Cardiac muscle cell (in vitro differentiated cells and primary cell): ENCODE measurements at places on chromosomes 7 and 10.

- DNase-seq = no peak
These were observed 1.7 kb downstream of the FOXP2 start for GRCh38 chr7:114416129-114416990.

DNA sequence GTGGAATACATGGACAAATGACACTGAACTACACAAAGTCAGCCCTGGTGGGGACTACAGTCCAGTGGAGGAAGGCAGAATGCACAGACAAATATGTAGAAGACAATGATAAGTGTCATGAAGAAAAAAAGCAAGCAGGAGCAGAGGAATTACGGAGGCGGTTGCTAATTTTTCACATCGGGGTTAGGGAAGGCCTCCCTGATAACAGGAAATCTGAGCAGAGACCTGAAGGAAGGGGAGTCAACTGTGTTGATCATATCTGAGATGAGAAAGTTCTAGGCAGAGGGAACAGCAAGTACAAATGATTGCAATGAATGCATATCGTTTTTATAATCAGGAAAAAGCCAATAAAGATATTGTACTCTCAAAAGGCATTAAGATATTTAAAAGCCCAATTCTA is 14.0 kb downstream of the KIAA1549 start:
- DNase-seq = no peak

- DNase-seq = no peak
These were observed 4.9 kb upstream of the MCU start for GRCh38 chr10:72687035-72687434.

DNA sequence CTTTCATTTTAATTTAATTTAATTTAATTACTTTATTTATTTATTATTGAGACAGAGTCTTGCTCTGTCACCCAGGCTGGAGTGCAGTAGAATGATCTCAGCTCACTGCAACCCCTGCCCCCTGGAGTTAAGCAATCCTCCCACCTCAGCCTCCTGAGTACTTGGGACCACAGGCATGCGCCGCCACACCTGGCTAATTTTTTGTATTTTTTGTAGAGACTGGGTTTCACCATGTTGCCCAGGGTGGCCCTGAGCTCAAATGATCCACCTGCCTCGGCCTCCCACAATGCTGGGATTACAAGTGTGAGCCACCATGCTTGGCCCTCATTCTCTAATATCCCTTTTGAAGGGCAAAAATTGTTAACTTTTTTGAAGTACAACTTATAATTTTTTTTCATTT is 92.9 kb downstream of the XRCC2 start:
- DNase-seq = no peak

GRCh38 chr7:88432301-88432700 is 125.6 kb upstream of the STEAP4 start:
- DNase-seq = no peak

DNA sequence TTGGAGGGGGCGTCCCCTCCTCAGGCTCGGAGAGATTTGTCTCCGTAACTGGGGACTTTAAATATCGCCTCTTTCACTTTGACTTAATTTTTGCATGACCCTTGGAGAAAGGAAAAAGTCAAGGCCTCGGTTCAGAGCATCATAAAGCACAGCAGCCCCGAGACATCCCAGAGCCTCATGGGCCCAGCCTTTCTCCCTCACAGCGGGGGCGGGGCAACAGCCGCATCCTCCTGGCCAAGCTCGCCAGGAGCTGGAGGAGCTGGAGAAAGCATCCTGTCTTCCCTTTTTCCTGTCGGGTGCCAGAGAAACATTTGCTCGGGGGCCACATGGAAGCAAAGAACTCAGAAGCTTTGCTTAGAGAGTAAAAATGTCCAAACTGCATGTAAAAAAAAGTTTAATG is 43.6 kb upstream of the DPYSL4 start:
- DNase-seq = peak; percentile 22

GRCh38 chr7:148919859-148920258 is 35.8 kb upstream of the EZH2 start:
- no peak for DNase-seq

- peak; percentile 79 for DNase-seq
These were observed 61.8 kb downstream of the PTPRE start for GRCh38 chr10:127968659-127969058.

- no peak for DNase-seq
These were observed 12.8 kb downstream of the NOS3 start for GRCh38 chr7:151003572-151003971.

DNA sequence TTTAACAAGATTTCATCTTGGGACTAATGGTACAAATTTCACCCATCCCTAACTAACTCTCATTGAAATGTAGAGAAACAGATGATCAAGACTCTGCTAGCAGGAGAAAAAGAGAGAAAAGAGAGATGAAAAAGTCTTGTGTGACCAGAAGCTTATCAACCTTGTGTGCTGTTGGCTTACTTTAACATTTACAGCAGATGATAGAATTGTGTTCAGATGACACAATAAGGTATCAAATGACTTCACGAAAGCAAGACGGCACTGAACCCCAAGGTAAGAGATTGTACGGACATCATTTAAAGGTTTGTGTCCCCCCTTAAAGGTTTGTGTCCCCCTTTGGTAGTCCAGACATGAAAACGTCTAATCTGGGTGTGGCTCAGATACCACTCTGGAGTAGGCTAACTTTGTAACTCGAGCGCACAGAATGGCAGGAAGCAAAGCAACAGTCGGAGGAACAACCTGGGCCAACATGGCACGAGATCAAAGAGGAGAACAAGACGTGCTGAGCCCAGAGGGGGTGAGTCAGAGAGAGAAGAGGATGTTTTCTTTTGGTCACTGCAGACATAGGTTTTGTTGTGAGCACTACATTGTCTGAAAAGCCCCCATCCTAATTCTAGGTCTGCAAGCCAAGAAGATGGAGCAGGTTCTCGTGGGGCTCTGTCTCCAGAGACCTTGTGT is 10.4 kb upstream of the LMBR1 start:
- DNase-seq = no peak

DNA sequence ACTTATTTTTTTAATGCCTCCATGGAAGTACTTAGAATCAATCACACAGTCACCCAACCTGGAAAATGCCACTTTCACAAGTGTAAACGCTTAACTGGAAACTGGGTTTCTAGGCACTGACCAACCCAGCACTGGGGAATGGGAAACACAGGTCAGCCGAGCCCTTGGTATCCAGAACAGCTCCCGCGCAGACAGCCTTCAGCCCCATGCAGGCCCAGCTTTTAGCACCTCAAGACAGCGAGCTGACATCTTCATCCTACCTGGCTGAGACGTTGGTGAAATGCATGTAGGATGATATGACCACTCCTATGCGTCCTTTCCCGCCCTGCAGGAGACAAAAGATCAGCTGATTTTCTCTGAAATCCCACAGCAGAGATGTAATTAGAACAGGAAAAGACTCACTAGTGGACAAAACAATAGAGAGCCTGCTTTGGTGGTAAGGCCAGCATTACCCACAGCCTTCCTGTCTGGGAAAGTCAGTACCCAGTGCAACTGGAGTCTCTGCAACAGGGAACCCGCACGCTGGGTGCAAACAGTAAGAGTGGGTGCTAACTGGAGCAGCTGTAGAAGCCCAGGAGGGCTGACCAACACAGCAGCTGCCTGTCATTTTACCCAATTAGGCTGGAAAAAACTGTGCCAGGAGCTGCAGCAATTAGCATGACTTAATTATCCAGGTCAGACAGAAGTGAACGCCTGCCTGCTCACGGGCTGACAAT is 153.7 kb downstream of the TNS3 start:
- DNase-seq = no peak

DNA sequence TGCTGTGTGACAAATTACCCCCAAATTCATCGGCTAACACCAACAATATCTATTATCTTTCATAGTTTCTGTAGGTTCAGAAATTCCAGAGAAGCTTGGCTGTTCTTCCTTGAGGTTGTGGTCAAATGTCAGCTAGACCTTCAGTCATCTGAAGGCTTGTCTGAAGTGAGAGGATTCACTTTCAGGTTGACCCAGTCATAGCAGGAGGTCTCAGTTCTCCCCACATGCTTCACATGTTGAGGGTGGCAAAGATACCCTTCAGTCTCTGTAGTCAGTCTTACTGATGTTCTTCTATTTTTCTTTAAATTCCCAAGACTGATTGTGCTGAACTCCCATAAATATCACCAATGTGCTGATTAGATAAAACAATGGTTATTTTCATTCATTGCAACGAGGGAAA is 1692.0 kb downstream of the REEP3 start:
- no peak for DNase-seq

GRCh38 chr7:114944745-114945625 is 23.1 kb downstream of the MDFIC start:
- no peak for DNase-seq

GRCh38 chr7:29627631-29628030 is 64.0 kb downstream of the PRR15 start:
- no peak for DNase-seq

DNA sequence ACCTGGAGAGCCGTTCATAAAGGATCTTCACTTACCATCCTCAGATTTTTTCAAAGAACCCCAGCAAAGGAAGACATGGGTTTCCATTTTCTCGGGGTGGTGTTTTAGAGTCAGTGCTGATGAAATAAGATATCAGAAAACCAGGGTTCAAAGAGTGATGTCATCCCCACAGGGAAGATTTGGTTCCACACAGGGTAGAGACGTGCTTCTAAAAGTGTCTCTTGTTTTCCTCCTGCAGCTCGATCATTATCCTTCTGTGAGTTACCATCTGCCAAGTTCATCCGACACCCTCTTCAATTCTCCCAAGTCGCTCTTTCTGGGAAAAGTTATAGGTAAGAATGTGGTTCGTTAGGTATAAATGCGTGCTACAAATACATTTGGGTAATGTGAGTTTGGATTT is 323.8 kb upstream of the C7orf33 start:
- DNase-seq = no peak

DNA sequence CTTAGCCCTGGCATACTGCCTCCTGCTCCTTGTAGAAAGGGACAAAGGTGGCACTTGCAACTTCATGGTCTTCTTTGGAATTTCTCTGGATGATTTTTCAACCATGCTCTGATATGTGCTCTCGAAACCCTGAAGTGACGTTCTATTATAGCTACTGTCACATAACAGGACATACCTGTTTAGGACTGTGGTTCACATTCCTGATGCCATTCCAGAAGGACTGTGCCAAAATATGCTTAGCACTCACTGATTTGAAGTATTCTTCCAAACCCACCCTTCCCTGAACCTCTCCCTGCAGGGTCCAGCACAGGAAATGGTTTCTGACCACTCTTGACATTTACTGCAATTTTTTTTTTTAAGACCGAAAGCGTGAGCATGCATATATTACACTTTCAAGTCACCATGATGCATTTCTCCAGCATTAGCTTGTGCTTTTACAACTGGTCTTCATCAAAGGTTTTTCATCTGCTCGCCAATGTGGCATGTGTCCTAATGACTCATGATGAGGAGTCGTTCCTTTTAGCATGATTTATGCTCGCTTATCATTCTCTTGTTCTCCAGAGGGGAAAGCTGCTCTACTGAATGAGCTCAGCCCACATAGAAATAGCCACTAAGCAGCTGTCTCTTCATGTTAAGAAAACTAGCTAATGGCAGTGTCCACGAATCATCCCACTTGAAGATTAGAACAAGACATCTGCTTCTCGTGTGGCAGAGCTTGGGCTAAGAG is 135.2 kb downstream of the ADAM12 start:
- DNase-seq = peak; percentile 94

- DNase-seq = no peak
These were observed 2.8 kb upstream of the FAS start for GRCh38 chr10:88987840-88988239.

DNA sequence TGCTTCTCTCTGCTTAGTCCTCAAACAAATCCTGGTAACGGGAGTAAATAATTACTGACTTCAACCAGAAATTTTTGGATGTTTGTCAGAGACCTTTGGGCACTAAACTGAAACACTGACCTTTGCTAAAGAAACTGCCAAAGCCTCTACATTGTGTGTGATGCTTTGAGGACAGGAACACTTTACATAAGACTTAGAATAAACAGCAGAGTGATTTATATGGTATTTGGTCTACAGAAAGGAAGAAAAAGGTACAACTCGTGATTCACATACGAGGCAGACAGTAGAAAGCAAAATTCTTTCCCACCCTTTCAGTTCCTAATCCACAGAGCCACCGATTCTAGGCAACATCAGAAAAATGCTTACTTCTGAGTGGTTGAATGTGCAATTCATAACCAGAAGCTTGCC is 59.8 kb downstream of the SLC16A12 start:
- DNase-seq = no peak

- no peak for DNase-seq
These were observed 63.2 kb downstream of the PARP12 start for GRCh38 chr7:139999516-139999915.

DNA sequence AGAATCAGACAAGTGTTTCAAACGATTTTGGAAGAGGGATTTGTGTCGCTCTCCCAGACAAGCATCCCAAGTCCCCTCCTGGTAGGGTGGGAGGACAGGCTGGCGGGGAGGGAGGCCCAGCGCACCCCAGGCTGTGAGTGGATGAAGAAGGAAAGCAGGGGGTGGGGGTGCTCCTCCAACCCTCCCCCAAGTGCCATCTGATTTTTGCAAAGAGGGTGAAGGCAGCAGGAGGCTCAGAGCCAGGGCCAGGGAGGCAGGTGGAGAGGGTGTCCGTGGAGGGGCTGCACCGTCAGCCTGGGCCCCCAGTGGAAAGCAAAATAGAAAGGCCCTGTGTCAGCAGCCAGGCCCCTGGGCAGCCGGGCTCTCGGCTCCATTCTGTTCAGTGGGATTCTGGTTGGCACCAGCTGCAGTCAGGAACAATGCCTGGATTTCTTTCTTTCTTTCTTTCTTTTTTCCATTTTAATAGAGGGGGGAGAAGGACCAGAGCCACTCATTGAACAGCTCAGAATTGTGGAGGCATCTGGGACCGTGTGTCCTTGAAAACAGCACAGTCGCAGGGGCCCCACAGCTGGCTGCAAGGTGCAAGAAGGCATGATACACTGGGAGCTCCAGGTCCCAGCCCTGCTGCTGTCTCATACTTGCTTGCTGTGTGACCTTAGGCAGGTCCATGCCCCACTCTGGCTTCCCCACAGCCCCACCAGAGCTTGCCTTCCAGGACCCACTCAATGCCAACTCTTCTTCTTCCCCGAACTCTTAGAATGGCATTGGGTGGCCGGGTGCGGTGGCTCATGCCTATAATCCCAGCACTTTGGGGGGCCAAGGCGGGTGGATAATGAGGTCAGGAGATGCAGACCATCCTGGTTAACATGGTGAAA is 7.1 kb upstream of the ZMIZ1 start:
- DNase-seq = no peak

DNA sequence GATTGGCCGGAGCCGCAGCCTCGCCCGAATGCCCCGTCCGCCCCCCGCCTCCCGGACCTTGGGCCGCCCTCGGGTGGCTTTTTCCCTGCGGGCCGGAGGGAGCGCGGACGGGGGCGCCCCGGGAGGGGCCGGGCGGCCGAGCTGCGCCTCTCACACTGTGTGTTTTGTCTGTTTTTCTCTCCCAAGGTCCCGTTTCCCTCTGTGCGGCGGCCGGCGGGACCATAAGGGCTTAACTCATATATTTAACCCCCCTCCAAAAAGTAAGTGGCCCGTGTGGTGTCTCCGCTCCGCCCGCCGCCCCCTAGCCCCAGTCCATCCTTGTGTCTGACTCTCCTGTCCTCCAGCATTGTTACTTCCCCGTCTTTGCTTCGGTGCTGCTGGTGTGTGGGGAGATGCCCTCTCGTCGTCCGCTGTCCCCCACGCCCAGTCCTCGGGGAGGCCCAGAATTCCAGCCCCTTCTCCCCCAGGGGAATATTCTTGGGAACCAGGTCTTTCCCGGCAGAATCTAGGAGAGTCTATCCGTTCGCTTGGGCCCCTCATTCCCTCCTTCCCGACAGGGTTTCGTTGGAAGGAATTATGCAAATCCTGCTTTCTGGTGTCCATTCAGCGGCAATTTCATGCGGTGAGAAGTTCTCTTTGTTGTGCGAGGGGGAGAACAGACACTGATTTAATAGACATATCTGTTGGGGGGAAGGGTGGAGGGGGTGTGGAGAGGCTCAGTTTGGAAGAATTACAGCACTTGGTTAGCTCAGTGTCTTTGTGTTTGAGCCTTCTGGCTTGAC is 1.3 kb downstream of the LCOR start:
- DNase-seq = peak; percentile 53

GRCh38 chr10:25766687-25767221 is 167.3 kb upstream of the MYO3A start:
- peak; percentile 10 for DNase-seq
